ENCODE measurements at places on chromosomes 6 and 20.

- DNase-seq, result no peak
Observed at GRCh38 chr20:17225851-17226409, 910 bp upstream of the PCSK2 start.

DNA sequence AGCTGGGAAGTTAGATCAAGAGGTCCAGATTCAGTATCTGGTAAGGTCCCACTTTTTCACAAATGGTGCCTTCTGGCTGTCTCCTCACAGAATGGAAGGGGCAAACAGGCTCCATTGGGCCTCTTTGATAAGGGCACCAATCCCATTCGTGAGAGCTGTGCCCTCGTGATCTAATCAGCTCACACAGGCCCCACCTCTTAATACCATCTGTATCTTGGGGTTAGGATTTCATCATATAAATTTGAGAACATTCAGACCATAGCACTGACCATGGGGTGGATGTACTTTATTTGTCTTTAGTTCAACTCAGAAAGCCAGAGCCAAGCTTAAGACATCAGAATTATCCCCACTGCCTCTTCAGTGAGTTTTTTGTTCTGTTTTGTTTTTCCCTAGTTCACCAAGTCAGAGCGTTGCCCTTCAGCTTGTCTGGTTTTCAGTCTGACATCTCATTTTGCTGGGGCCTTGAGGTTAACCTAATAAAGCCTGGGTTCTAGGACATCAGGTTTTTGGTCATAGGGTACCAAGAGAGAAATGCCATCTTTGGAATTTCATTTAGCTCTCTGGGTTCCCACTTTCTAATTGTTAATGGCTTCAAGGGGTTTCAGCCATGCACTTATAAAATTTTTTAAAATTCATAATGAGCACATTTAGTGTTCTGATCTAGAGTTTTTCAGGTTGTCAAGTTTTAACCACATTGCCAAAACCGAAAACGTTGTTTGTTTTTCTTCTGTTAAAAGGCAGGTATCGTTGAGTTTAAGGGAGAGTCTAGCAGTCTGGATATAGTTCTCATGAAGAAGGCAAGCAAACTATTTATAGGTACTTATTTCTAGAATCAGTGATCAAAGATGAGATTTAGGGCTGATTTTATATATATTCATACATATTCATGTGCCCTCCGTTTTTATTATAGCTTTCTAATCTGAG is 19.0 kb downstream of the SENP6 start:
- DNase-seq, result no peak

DNA sequence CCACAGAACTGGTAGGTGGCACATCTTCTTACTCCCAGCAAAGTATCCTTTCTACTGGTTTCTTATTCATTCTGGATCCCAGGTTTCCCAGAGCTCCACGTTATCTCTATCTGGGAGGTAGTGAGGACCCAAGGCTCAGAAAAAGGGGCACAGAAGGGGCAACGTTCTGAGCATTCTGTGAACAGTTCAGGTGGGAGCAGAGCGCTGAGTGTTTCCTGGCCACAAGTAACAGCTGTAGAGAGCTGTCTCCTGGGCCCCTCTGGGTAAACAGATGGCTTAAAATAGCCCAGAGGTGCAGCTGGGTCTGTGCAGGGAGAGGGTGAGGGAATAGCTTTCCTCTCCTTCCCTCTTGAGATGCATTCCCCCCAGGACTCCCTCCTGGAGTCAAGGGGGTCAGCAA is 2.1 kb downstream of the APOBEC2 start:
- DNase-seq, result no peak

- no peak for DNase-seq
Observed at GRCh38 chr20:10075606-10076005, 40.8 kb downstream of the ANKEF1 start.

DNA sequence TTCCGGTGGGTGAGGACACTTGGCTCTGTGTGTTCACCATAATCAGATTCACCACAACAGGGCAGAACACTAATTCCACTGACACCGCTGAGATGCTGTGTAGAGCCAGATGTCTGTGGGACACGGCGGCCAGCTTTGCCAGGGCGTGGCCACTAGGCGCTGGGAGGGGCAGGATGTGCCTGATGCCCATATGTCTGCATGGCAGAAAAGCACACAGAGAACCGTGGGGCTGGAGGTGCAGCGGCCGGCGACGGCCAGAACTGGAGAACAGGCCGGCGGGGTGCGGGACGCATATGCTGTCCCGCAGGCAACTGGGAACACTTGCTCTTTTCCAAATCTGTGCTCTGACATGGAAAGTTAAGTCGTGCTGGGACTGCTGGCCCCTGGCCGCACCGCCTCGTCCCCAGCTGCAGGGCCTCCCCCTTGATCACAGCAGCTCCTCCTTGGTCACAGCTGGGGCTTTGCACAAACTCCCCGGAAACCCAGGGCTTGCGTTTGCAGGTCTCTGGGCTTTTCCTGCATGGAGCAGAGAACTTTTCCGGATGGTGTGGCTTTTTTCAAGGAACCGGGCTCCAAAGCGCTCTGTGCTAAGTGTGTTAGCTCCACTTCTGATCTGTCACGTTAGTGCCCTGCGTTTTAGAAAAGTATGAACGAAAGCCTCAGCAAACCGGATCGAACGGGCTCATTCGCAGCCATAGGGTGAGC is 31.1 kb downstream of the NTSR1 start:
- DNase-seq, result peak; percentile 65

GRCh38 chr20:32191422-32191821 is 16.1 kb downstream of the PLAGL2 start:
- no peak for DNase-seq

GRCh38 chr20:32839227-32839981 is 19.3 kb upstream of the EFCAB8 start:
- DNase-seq, result no peak
